Spinal cord (tissue), 10 donors: ENCODE measurements at places on chromosomes 3 and 15.

DNA sequence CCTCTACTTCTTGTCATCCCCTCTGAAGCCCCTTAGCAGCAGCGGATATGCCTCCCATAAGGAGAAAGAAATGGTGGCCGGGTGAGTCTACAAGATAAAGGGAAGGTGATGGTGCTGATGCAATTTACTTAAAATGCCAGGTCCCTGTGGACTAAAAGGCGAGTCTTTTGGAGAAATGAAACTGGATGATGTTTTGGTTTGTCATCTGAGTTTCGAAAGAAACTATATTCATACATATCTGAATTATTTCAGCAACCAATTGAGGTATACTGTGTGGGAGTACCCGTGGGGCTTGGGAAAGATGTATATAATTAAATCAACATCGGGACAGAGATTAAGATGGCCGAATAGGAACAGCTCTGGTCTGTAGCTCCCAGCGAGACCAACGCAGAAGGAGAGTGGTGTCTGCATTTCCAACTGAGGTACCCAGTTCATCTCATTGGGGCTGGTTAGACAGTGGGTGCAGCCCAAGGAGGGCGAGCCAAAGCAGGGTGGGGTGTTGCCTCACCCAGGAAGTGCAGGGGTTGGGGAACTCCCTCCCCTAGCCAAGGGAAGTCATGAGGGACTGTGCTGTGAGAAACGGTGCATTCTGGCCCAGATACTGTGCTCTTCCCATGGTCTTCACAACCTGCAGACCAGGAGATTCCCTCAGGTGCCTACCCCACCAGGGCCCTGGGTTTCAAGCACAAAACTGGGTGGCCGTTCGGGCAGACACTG is 210.6 kb upstream of the CHRM5 start:
- no peak for DNase-seq

DNA sequence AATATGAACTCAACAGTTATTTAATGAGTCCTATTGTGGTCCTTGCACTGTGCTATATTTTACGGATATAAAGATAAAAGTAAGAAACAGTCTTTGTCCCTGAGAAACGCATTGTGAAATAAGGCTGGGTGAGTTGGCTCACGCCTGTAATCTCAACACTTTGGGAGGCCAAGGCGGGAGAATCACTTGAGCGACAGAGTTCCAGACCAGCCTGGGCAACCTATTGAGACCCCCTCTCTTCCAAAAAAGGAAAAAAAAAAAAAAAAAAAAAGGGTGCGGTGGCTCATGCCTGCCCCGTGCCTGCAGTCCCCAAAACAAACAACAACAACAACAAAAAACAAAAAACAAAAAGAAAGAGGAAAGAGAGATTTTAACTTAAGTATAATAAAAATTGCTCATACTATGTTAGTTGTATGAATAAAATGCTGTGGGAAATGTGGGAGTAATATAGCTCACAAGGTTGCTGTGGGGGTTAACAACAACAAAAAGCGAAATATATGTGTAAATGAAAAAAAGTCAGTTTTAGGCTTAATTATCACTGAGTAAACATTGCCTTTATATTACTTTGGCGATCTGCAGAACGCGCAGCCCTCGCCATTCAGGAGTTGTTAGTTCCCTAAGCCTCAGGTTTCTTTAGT is 461 bp upstream of the FNDC3B start:
- DNase-seq, result no peak

GRCh38 chr3:87996882-87997281 is 61.9 kb downstream of the CGGBP1 start:
- no peak for DNase-seq

GRCh38 chr15:77784361-77785292 is 151.9 kb upstream of the LINGO1 start:
- DNase-seq, result peak; percentile 76

DNA sequence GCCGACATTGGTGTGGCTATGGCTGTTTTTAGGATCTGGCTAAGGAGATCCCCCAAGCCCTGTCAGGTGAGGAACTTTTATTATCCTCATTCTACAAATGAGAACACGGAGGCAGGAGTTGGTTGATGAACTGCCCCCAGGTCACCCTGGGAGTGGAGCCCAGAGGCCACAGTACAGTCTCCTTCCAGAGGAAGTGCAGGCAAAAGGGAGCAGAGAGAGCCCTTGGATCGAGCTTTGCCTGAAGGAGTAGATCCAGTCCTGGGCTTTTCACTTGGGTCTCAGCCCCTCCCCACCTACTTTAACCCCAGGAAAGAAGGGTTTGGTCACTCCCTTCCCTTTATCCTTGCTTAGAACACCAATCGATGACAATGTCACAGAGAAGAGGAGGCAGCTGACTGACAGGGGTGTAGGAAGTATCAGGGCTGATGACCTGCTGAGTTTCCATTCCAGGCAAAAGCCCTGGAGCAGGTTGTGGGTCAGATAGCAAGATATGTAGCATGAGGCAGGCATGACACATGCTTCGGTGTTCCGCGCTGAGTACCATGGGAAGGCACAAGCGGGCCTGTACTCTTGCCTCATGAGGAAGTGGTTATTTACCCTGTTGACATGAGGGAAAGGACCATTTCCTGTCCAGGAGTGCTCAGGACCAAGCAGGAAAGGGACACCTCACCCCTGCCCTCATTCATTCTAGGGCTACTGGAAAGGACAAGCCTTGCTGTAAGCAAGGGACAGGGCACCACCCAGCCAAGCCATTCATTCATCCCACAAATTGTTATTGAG is 5.8 kb upstream of the PLA2G4D start:
- DNase-seq, result no peak

DNA sequence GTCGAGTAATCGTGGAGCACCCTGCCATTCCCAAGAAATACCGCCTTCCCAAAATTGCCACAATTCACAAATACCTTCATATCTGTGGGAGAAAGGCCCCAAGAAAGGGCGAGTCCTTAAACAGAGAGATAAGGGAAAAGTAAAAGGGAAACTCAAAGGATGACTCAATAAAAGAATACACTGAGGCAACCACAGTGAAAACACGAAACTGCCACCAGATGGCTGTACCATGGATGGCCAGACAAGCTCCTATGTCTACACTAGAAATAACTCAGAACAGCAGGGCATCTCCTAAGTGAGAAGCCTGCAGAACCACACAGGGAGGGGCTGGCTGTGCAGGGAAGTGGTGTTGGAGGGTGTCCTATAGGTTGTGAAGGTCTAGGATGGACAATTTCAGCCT is 25.0 kb downstream of the SRGAP3 start:
- no peak for DNase-seq

GRCh38 chr15:100111125-100112060 is 230.4 kb downstream of the ADAMTS17 start:
- DNase-seq, result peak; percentile 22

GRCh38 chr15:43134157-43134635 is 810 bp downstream of the TMEM62 start:
- DNase-seq, result peak; percentile 49

DNA sequence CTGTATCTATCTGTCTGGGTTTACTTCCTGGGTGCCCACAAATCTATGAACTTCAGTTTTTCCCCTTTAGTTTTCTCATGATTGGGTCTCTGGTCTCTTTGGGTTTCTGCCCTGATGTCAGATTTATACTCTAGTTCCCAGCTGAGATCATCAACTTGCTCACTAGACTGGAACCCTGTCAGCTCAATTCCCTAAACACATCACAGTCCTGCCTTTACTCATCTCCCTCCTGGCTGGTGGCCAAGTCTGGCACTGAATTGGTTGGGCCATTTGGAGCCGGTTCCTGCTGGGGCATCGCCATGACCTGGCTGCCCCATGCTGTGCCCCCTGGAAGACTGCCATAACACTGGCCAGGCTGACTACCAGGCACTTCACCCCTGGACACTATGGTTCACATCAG is 345.3 kb downstream of the CHST2 start:
- DNase-seq, result no peak

DNA sequence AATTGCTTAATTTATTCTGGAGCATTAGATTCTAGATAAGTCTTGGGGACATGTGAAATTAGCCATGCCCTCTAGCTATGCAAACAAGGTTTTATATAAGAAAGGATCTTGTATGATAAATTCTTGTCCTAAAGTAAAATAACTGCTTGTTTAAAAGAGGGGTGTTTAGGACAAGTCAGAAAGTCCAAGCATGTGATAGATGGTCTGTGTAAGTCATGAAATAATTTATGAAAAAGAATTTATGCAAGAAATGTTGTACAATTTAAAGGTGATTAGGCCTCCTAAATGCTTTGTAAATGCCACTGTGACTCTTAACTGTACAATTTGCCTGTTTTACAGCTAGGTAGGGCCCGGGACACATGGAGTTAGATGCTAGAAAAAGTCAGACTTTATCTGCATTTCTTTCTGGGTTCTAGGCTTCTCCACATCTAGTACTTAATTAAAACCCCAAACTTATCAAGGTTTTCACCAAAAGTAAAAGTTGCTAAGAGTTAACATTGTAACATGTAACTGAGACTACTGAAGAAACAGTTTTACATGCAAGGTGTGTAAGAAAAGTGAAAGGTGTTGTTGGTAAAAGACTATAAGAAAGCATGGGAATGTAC is 13.2 kb downstream of the LINS1 start:
- DNase-seq, result no peak

GRCh38 chr3:6733699-6734394 is 127.1 kb upstream of the GRM7 start:
- DNase-seq, result no peak

DNA sequence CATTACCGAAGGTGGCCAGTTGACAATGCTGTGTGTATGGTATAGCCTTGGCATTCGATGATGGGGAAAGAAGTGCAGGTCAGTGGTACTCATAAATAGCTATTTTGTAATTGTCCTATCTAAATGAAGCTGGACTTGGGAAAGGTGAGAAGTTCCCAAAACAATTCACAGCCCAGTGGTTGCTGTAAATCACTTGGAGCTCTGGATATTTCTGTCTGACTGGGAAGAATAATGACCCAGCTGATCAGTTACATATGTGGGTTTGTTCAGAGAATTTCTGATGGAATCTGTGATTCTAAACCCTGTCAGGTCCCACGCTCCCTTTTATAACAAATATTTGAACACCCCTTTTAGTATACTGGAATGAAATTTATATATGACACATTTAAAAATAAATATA is 133.9 kb upstream of the PFN2 start:
- no peak for DNase-seq

GRCh38 chr3:171792531-171792930 is 17.8 kb downstream of the PLD1 start:
- DNase-seq, result no peak

DNA sequence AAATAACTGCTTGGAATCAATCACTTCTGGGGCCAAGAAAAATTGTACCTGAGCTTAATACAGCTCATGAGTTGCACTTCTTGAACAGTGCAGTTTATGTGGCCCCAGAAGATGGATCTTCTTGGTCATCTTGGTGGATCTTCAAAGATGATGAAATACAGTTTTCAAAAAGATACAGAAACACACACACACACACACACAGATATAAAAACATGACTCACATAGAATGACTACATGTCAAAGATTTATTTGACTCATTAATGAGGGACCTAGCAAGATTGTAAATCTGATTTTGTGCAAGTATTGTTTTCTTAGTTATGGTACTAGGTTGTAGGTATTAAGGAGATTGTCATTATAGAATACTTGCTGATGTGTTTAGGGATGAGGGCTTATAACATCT is 32.6 kb downstream of the PDCD6IP start:
- DNase-seq, result no peak

GRCh38 chr3:136120373-136121348 is 75.5 kb downstream of the MSL2 start:
- no peak for DNase-seq

DNA sequence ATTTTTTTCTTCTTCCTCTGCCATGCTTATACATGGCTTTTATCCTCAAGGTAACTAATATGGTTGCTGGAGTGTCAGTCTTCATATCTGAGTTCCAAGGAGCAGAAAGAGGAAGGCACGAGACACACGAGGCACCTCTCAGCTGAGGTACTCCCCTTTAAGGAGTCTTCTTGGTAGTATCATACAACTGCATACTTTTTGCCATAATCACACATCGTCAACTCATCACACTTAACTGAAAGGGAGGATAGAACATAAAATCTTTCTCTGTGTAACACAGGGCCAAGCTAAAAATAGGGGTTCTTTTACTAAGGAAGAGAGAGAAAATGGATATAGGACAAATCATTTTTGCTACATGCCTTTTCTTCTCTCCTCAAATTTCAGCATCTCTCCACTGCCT is 104.2 kb downstream of the OXSM start:
- DNase-seq, result no peak

GRCh38 chr3:112090887-112091586 is 4.8 kb downstream of the C3orf52 start:
- DNase-seq, result no peak

DNA sequence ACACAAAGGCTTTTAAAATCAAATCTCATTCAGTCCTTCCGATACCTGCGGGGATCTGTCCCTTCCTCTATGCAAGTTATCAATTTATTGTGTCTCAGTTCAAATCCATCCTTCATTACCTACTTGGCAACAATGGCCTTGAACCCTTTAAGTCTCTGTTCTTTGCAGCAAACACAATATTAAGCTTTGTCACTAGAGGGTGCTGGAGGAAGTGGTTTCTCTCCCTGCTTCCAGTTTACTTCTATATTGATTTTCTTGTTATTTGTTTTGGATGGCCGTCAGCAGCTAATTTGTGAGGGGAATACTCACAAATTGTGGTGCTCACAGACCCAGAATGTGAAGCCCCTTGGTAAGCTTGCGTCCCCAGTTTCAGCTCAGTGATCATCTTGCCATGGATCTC is 278.3 kb downstream of the FGF12 start:
- DNase-seq, result no peak

DNA sequence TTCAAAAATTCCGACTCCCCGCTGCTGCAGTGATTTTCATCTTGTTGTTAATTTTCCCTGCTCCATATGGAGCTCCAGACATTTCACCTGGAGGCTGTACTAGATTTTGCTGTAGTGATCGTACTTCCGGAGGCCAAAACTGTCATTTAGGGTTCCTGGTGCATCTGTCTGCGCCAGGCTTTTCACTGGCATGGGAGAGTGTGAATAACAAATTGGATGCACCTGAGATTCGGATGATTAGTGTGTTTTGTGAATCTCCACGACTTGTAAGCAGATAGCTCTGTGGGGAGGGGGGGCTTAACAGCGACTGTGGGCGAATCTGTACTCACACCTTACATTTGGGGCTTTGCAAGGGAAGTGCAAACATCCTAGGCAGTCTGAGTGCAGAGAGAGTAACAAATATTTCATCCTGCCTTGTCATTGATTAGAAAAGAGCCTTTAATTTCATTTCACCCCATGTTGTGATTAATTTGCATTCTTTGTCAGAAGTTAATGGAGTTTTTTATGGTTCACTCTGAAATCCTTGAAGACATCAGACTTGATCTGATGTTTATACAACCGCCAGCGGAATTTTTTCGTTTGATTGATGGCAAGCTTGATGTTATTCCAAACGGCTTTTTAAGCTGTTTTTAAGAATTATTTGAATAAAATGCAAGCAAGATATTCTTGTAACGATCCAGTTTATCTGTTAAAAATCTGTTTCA is 92.5 kb upstream of the SKOR1 start:
- DNase-seq, result peak; percentile 70

GRCh38 chr15:73284090-73284716 is 84.6 kb downstream of the HCN4 start:
- no peak for DNase-seq
